Non-pigmented ciliary epithelial cell (primary cell): ENCODE measurements at places on chromosomes 12 and 14.

DNA sequence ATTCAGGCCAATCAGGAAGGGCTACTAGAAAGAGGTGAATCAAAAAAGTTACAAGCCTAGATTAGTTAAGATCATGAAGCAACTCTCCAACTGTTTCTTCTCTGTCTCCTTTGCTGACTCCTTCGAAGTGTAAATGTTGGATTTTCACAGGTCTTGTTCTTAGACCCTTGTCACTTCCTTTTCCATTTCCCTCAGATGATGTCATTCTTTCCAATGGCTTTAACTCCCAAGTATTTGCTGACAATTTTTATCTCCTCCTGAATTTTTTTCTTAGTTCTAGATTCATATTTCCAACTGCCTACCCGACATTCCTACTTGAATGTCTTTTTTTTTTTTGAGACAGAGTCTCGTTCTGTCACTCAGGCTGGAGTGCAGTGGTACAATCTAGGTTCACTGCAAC, 10.8 kb downstream of the GAS2L3 start:
- DNase-seq, result no peak

- DNase-seq, result no peak
Observed at GRCh38 chr12:92900941-92901340, 28.2 kb downstream of the EEA1 start.

GRCh38 chr14:59116984-59117415, 71.5 kb upstream of the DAAM1 start:
- no peak for DNase-seq

- no peak for DNase-seq
Observed at GRCh38 chr12:32679920-32680237, 778 bp downstream of the DNM1L start.

GRCh38 chr12:6970096-6970527, 352 bp downstream of the PHB2 start:
- DNase-seq, result no peak

DNA sequence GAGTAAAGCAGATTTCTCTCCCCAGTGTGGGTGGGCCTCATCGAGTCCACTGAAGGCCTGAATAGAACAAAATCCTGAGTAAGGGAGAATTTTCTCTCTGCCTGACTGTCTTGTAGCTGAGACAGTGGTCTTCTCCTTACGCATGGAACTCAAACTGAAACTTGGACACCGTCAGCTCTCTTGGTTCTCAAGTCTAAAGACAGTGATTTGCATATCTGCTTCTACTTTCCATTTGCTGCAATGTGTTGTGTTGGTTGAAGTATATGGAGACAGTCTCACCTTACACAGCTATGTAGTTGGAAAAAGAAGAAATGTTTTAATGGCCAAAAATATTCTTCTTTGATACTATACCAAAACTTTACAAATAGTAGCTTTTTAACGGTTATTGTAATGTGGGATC, 160.2 kb upstream of the LMNTD1 start:
- DNase-seq, result no peak

DNA sequence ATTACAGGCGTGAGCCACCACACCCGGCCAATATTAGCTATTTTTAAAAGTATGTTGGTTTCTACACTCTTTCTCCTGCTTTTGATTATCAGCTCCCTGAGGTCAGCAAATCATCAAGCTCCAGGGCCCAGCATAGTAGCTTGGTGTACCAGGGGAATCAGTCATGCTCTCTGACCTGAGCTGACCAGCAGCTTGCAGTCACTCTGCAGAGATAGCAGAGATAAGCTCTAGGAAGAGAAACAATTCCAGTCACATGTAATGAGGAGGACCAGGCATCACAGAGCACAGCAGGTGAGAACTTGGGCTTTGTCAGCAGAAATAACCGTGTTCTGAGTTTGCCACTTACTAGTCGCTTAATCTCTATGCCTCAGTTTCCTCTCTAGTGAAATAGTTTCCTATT, 8.5 kb downstream of the PLEKHD1 start:
- no peak for DNase-seq

DNA sequence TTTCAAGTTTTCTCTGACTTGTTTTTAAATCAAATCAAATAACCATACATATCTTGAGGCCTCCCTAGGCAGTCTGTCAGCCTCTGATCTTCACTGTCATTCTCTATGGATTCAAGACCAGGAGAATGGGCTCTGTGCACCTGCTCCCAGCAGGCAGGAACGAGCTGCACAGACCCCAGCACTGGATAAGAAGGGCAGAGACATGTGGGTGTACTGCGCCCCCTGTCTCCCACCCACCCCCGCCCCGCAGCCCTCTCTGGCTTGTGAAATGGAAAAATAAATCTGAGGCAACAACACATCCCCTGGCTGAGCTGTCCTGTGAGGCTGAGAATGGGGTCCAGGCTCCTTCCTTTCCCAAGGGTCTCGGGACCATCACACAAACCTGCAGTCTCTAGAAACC, 26.3 kb downstream of the CLMN start:
- no peak for DNase-seq

DNA sequence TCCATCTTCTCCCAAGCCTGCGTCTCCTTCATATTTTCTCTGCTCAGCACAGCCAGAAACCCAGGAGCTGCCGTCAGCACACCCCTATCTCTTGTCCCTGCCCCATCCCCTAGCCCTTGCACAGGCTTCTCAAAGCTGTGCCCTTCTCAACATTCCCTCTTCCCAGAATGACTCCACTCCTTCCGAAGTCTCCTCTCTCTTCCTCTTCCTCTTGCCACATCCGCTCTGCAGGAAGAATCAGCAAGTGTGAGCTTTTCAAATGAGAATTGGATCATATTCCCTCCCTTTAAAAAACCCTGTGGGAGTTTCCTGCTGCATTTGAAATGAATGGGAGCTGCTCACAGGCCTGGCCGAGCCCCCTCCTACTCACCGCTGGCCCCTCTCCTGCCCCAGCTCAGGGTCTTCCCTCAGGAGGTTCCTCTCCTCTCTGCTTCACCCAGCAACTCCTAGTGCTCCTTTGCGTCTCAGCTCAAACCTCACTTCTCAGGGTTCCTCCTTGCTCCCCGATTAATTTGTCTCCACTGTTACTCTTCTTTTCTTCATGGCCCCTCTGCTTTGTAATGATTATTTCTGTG, 528.5 kb upstream of the CCDC196 start:
- DNase-seq, result no peak

DNA sequence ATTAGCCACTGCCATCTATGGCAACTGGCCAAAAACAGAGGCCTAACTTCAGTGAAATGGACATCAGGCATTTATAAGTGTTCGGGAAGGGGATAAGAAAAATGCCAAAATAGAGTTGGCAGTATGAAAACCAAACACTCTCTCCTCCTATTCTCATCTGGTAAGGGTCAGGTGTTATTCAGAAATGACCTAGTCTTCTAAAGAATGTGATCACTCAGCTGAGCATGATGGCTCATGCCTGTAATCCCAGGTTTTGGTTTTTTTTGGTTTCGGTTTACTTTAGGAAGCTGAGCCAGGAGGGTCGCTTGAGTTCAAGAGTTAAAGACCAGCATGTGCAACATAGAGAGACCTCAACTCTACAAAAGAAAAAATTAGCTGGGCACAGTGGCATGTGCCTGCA, 170.3 kb downstream of the GRIN2B start:
- DNase-seq, result no peak

DNA sequence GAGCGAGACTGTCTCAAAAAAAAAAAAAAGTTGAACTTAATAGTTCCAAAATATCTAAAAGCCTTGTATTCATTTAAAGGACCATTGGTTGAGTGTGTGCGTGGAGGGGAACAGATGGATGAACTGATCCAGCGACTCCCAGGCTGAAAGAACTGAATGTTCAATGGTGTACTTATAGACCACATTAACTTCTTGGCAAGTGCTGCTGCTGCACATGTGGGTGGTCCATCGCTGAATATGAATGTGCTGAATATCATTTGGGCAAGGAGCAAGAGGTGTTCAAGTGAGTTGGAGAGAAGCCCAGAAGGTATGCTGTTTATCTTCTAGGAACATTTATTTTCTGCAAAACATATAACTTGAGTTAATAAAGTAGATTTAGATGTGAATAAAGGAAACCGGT, 289.0 kb upstream of the RPL10L start:
- DNase-seq, result no peak

DNA sequence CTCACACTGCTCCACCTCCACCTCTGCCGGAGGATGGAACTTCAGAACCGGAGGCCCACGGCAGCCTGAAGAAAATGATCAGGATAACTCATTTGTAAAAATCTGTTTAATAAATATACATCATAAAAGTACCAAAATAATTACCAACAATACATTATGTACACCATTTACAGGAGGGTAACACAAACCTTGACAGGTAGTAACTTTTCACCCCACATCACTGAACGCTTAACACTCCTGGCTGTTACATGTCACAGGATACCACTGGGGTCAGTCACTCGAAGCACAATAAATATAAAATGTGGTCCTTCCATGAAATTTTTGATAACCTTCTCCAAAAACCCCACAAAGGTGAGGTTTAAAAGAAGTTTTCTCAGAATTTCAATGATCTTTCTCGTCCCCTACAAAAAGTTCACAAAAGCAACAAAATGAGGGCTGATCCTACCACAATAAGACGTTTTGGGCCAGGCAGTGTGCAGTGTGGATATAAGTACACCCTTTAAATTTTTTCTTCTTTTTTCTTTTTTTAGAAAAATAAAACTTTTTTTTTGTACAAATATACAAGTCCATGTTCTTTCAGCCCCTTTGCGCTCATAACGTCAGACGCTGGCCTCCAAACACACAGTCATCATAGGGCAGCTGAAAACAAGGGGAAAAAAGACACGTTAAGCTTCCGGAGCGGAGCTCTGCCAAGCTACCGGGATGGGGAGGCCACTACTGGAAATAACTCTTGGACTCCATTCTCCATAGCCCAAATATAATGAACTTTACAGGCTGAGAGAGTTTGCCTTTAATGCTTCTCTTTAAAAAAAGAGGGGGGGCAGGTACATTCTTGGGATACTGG, 2.9 kb downstream of the NFKBIA start:
- DNase-seq, result no peak

DNA sequence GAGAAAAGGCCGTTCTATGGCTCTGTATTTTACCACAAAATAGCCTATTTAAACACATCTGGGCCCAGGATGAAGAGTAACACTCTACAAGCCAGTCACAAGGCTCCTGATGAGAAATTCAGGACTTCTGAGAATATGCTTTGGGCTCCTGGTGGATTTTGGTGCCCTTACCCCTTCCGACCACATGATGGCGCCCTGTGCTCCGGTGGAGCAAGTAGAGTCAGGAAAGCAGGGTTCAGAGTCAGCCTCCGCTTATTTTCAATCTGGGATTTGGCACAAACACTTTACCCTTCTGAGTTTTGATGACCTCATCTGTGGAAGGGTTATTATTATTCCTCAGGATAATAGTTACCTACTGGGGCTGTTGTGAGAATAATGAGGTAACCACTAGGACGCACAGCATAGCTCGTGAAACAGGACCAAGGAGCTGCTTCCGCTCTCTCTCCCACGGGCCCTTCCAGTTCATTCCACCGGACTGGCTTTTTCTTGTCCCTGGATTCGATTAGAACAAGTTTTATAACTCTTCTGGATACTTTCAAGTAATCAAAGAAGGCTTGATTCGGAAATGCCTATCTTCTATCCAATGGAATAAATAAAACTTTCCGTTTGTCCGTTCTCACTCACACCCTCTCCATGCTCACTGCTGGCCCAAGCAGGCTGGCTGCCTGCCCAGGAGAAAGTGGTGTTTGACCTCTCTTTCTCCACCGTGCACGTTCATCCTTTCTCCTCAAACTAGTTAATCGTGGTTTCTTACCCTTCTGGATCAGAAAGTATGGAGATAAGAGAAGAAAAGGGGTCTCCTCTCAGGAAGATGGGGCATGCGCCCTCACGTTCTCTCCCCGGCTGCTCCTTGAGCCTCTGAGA, 104.6 kb downstream of the GALC start:
- DNase-seq, result no peak

- no peak for DNase-seq
Observed at GRCh38 chr12:108381787-108382436, 42.8 kb upstream of the CMKLR1 start.

DNA sequence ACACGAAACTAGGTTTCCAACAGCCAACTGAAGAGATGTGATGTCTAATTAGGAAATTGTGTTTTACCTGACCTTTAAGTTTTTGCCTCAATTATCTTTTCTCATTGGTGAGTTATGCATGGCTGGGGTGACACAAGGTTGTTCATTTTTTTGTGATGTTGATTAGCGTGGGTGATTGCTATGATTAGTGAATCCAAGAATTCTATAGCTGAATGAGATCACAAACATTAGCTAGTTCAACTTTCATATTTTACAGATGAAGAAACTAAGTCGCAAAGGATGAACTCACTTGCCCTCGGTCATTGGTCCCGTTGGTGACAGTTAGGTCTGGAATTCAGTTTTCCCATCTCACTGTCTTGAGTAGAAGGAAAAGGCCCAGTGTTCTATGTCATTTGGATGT, 32.6 kb upstream of the LMNTD1 start:
- peak; percentile 27 for DNase-seq
